ENCODE measurements at places on chromosomes 4 and X.

DNA sequence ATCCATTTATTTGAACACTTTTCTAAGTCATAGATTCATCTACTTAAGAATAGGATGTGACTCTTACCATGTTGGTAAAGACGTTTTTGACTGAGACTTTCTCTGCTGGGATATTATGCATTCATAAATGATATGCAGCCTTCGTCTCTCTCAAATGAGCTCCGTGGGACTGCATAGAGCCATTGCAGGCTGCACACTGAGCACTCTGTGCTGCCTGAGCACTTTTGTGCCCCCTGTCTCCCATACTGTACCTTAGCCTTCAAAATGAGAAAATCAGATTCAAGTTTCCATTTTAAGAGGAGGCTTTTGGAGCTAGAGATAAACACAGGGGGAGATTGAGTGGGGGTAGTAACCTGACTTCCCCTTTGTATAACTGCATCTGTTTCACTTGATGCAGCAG lies 433.6 kb downstream of the ZIC3 start:
- no peak for DNase-seq

DNA sequence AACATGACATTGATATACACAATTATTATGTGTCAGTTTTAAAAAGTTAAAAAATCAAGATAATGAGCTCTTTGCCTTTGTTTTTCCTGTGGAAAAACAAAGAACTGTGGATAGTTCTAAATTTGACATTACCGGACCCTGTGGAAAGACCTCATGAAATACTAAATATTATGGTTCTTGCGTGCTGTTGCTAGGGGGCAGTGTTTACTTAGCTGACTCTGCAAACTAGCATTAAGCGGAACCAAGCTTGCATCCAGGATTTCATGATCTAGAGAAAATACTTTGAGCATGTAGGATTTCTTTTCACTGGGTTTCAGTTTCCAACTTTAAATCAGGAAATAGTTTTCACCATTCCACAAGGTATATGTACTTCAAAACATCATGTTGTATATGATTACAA lies 33.6 kb downstream of the CLCN4 start:
- DNase-seq: peak; percentile 66

DNA sequence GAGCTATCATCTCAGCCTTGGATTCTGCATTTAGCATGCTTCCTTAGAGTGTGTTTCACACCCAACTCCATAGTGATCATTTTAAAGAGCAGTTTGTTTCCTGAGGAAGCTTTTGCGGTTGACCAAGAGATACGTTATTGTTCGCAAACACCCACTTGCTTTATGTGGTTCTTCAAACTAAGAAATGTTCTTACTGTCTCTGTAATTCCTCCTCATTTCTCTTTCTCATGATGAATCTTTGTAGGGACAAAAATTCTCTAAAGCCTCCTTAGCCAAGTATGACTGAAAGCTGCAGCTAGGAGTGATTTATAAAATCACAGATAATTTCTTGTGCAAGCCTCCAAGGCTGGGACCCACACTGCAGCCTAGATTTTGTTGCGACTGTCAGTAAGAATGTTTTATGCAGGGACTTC lies 10.0 kb downstream of the TNIP3 start:
- no peak for DNase-seq

DNA sequence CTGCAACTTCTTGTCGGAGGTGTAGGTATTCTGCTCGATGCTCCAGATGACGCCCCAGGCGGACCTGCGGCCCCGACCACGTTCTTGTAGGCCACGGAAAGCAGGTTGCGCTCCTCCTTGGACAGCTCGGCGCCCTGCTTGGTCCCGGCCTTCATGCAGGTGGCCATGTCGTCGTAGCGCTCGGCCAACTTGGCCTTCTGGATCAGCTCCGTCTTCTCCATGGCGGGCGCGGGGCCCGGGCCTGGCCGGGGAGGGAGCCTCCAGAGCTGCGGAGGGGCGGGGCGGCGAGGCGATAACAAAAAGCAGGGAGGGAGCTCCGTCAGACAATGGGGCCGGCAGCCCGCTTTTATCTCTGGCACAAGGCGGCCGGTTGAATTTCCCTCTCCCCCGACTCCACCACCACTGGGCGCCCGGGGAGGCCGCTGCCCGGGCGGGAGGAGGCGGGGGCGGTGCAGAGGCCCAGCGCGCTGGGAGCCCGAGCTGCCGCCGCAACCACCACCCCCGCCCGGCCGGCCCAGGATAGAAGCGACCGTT lies 28.3 kb upstream of the DRP2 start:
- DNase-seq: no peak

GRCh38 chr4:143348233-143349077 lies 11.8 kb downstream of the GAB1 start:
- peak; percentile 6 for DNase-seq

GRCh38 chr4:24719615-24720014 lies 75.8 kb upstream of the SOD3 start:
- no peak for DNase-seq

DNA sequence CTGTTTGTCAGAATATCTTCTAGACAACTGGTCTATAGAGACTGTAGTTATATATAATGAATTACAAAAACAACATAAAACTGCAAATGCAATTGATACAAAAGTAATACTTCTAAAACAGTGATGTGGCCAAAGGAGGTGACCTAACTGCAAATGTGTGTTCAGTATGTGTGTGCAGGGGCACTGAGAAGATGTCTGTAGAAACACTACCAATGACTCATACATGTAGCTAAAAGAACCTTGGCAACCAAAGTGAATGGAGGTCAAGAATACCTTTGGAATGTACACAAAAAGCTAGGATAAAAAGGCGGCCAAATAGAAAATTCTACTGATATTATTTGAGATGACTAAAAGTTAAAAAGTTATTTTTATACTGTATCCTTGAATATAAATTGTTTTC lies 261.8 kb downstream of the CAMK2D start:
- DNase-seq: no peak

- no peak for DNase-seq
These were observed 749.1 kb downstream of the CCSER1 start for GRCh38 chr4:90876296-90876695.

GRCh38 chrX:13130816-13131215 lies 86.4 kb upstream of the FAM9C start:
- no peak for DNase-seq
